Omental fat pad (tissue), 4 donors: ENCODE measurements at places on chromosomes 7 and 10.

DNA sequence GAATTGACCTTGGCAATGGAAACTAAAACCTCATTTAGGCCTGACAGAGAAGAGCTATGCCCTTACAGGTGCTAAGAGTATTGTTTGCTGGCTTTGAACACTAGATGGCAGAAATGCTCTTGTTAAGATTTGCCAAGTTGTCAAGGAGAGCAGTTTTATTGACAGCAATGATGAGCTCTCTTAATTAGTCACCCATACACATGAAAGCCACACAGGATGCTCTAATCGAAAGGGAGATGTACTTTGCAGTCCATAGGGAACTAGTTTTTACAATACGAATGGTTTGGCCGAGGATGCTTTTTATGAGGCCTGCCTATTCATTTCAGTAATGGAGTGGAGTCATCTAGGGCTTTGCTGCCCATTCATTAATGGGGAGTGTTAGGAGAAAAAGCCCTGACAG is 45.4 kb upstream of the MBL2 start:
- no peak for DNase-seq

- no peak for DNase-seq
Measured at GRCh38 chr10:87930141-87930540, 66.7 kb downstream of the PTEN start.

GRCh38 chr10:77240041-77240652 is 397.5 kb downstream of the KCNMA1 start:
- no peak for DNase-seq

DNA sequence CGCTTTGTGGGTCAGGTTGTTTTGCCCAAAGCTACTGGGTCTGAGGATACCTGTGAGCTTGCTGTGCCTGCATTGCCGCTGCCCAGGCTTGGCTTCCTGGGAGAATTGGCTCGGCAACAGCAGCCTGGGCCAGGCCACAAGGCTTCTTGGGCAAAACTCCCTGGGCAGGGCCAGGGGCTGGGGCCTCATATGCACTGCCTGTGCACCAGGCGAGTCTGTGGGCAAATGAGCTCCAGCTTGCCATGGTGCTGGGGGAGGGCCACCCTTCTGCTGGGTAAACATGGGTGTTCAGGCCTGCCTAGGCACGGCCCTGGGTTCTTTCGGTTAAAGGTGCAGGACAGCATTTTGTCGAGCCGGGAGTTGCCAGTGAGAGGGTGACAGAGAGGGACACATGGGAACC is 19.4 kb downstream of the ZMIZ1 start:
- DNase-seq: no peak
